ENCODE measurements at places on chromosomes 3 and 15. TPM values are rescaled to one million over a fixed set of nuclear protein-coding genes. Genes with fewer than 3 reads are reported as not detected.
A peak's percentile ranks its signal among the peaks of the same experiment; 100 is the strongest.

DNA sequence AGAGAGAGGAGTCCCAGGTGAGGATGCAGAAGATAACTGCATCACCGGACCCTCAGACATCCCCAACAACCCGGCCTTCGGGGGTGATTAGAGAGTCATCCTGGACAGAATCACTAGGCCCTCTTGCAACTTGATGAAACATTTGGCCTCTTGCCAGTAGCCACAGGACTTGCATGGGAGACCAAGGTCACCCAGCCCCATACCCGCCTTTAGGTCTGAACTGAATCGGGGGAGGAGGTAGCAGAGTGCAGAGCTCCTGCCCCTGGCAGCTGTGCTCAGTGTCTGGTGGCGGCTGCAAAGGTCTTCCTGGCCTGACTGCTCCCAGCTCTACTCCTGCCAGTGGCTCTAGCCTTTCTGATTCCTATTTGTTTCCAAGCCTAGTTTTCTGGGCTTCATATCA, 12.4 kb downstream of the PIF1 start:
- no peak for DNase-seq
- H3K4me1 ChIP-seq = peaks cover 16% of the 10 kb centered on the region
- no peak overlapping the region for H3K4me3 ChIP-seq

GRCh38 chr3:38059591-38059990, 20.6 kb downstream of the DLEC1 start:
- H3K4me1 ChIP-seq = no peaks in the 10 kb centered on the region
- no peaks in the 10 kb centered on the region for H3K36me3 ChIP-seq
- DNase-seq = no peak
- no peaks in the 10 kb centered on the region for H3K27me3 ChIP-seq
- H3K4me3 ChIP-seq = no peak overlapping the region

DNA sequence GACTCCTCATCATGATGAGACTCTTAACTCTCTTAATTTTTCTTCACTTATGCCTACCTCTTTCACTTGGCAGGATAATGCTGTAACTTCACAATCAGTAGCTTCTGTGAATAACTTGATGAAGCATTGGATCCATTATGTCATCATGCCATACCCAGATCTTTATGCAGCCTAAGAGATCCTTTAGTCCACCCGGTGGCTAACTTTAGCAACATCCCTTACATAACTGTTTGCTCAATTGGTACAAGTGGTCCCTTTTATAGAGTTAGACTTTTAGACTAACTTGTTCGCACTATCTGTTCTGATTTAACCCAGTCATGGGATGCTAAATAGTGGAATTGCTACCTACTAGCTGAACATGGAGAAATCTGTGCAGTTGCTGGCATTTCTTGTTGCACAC, 184.5 kb downstream of the USP13 start:
- DNase-seq = no peak
- H3K4me3 ChIP-seq = no peak overlapping the region
- no peaks in the 10 kb centered on the region for H3K27me3 ChIP-seq

DNA sequence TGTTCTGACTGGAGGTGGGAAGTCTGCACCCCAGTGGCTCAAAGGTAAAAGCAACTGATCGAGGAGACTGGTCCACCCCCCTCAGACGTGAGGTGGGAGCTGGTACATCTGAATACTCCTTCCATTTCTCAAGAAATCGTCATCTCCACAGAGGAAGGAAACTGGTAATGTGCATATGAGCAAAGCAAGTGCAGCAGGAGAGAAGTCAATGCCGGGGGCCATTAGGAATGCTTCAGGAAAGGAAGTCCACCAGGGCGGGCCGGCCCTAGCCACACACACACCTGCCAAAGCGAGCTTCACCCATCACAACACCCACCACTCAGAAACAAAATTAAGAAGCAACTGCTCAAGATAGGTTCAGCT, 8.5 kb downstream of the TBC1D2B start:
- H3K36me3 ChIP-seq = no peaks in the 10 kb centered on the region
- no peak overlapping the region for H3K27ac ChIP-seq
- H3K4me3 ChIP-seq = no peak overlapping the region

- peaks cover 5% of the 10 kb centered on the region for H3K4me1 ChIP-seq
- H3K27me3 ChIP-seq = no peaks in the 10 kb centered on the region
- peaks cover 20% of the 10 kb centered on the region for H3K36me3 ChIP-seq
Observed at GRCh38 chr3:48743773-48744172, 26.8 kb upstream of the IP6K2 start.

DNA sequence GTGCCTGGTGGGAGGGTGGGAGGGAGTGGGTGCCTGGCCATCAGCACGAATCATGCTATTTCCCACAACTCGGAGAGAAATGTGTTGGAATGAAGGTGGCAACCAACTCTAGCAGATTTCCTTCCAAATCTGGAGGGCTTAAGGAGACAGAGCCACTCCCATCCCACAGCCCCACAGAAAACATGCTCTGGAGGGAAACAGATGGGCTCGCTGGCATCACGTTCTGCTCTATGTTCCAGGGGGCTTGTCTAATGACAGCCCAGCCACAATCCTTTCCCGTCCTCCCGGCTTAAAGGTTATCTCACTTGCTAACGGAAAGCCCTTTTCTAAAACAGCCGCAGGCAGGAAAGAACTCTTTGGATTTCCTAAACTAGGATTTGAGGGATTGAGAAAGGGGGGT, 65.3 kb downstream of the ADAMTS17 start:
- H3K4me3 ChIP-seq = no peak overlapping the region
- H3K27ac ChIP-seq = no peak overlapping the region
- no peaks in the 10 kb centered on the region for H3K27me3 ChIP-seq
- H3K36me3 ChIP-seq = no peaks in the 10 kb centered on the region
- DNase-seq = no peak

DNA sequence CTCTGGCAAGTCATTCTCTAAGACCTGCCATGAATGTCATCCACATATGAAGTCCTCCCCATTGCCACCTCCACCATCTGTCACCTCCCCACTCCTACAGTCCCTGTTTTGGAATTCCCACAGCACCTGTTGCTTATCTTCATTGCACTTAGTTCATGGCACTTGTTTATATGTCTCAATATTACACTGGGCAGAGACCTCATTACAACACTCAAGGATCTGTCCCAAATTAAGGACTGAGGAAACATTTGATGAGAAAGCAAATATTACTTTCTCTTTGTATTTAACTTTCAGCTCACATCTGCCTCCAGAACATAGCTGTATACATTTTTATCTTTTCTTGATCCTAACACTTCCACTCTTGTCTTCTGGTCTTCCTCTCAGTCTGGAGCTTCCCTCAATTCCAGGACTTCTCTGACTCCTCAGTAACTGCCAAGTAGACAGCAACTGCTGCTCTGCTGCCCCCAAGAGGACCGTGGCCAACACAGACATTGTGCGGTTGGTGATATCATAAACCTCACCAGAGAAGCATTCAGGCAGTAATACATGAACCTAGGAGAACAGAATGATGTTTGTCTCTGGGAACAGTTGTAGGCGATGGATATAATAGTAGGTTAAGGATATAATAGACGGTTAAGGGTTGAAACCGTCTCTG, 45.0 kb upstream of the FGF12 start:
- H3K36me3 ChIP-seq = no peaks in the 10 kb centered on the region
- H3K27ac ChIP-seq = no peak overlapping the region
- H3K4me1 ChIP-seq = no peaks in the 10 kb centered on the region
- DNase-seq = peak; percentile 87
- no peak overlapping the region for H3K4me3 ChIP-seq
- no peaks in the 10 kb centered on the region for H3K27me3 ChIP-seq

- no peaks in the 10 kb centered on the region for H3K4me1 ChIP-seq
- H3K27ac ChIP-seq = peak overlapping the region; percentile 66
- DNase-seq = no peak
- H3K36me3 ChIP-seq = no peaks in the 10 kb centered on the region
Observed at GRCh38 chr15:100059094-100059493, 282.7 kb downstream of the ADAMTS17 start.

GRCh38 chr3:6179761-6180160, 681.2 kb upstream of the GRM7 start:
- no peak for DNase-seq
- H3K36me3 ChIP-seq = no peaks in the 10 kb centered on the region
- no peak overlapping the region for H3K4me3 ChIP-seq
- H3K4me1 ChIP-seq = no peaks in the 10 kb centered on the region
- H3K27ac ChIP-seq = no peak overlapping the region
- no peaks in the 10 kb centered on the region for H3K27me3 ChIP-seq

DNA sequence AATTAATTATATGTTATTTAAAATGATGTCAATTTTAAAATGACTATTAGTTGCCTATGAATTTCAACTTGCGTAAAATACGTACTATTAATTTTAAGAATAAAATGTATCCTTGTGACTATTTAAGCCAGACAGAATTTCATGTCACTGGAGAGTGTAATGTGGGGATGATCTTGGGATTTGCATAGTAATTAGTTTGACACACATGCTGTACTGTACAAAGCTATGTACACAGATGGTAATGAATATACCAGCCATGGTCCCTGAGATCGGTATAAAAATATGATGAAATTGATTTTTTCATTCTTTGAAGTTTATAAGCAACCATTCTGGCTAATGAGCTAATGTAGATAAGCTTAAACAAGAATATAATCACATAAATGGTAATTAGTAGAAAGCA, 134.4 kb upstream of the ROBO1 start:
- no peak for DNase-seq
- no peak overlapping the region for H3K4me3 ChIP-seq
- no peaks in the 10 kb centered on the region for H3K36me3 ChIP-seq
- H3K27me3 ChIP-seq = no peaks in the 10 kb centered on the region

GRCh38 chr3:184346480-184347190, 9.2 kb downstream of the FAM131A start:
- no peak overlapping the region for H3K4me3 ChIP-seq
- peaks cover 35% of the 10 kb centered on the region for H3K36me3 ChIP-seq
- H3K4me1 ChIP-seq = peaks cover 4% of the 10 kb centered on the region
- H3K27ac ChIP-seq = no peak overlapping the region
- DNase-seq = no peak
- H3K27me3 ChIP-seq = no peaks in the 10 kb centered on the region

GRCh38 chr3:25485673-25486072, 57.6 kb downstream of the RARB start:
- no peak overlapping the region for H3K27ac ChIP-seq
- H3K27me3 ChIP-seq = no peaks in the 10 kb centered on the region
- DNase-seq = no peak

- H3K4me1 ChIP-seq = no peaks in the 10 kb centered on the region
- H3K27ac ChIP-seq = no peak overlapping the region
- no peaks in the 10 kb centered on the region for H3K27me3 ChIP-seq
- DNase-seq = no peak
- H3K36me3 ChIP-seq = peaks cover 57% of the 10 kb centered on the region
Observed at GRCh38 chr3:141605883-141606282, 119.1 kb downstream of the RASA2 start.

DNA sequence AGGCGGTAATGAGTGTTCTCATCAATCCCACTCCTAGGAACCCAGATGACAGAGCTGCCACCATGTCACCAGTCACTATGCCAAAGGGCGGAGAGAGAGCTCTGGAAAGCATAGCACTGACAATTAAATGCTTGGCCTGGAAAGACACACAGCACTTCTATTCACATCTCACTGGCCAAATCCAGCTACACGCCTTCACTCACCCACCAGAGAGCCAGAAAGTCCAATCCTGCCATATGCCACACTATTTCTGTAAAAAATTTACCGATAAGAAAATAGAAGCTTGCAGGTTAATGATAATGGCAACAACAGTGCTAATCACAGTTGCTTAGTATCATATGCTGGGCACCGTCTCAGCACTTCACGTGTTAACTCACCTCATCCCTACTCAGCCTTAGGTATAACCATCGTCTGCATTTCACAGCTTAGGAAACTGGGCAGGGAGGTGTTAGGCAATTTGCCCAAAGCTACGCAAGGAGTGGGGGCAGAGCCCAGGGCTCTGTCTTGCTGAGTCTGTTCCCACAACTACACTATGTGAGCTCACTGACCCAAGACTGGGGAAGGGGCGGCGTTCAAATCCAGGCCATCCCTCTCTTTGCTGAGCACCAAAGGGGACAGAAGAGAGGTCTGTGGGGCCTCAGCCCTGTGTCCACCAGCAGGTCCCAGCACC, 16.5 kb downstream of the KLHL25 start:
- H3K27ac ChIP-seq = no peak overlapping the region
- no peak for DNase-seq
- no peaks in the 10 kb centered on the region for H3K4me1 ChIP-seq
- H3K36me3 ChIP-seq = no peaks in the 10 kb centered on the region
- H3K27me3 ChIP-seq = no peaks in the 10 kb centered on the region

GRCh38 chr3:4719046-4719501, 225.9 kb downstream of the ITPR1 start:
- peak; percentile 42 for DNase-seq
- no peaks in the 10 kb centered on the region for H3K4me1 ChIP-seq
- no peaks in the 10 kb centered on the region for H3K27me3 ChIP-seq
- H3K36me3 ChIP-seq = no peaks in the 10 kb centered on the region
- no peak overlapping the region for H3K4me3 ChIP-seq

- DNase-seq = no peak
- H3K36me3 ChIP-seq = no peaks in the 10 kb centered on the region
- peak overlapping the region; percentile 64 for H3K27ac ChIP-seq
Observed at GRCh38 chr15:67761343-67761742, 64.0 kb upstream of the SKOR1 start.

The ANKRD63 gene
- total RNA-seq = not detected

The KLHL40 gene
- total RNA-seq = not detected

The PAK6 gene
- total RNA-seq = 6.6 TPM

The CCR5 gene
- total RNA-seq = not detected

The PGBD4 gene
- total RNA-seq = 1.2 TPM

The BCHE gene
- 0.79 TPM for total RNA-seq

The ANKUB1 gene
- not detected for total RNA-seq

The CTXND1 gene
- total RNA-seq = 0.05 TPM
